ENCODE measurements at places on chromosomes 5 and 9. TPM values are rescaled to one million over a fixed set of nuclear protein-coding genes. Genes with fewer than 3 reads are reported as not detected.

The TTLL11 gene
- 3.7 TPM for total RNA-seq

The PLPP1 gene
- total RNA-seq = 36.0 TPM

The SPINK13 gene
- total RNA-seq = not detected

The TAF11L8 gene
- not detected for total RNA-seq

The HAPLN1 gene
- total RNA-seq = 2.7 TPM

The C9orf50 gene
- 0.50 TPM for total RNA-seq

The SEMA6A gene
- 0.50 TPM for total RNA-seq

The C1QTNF2 gene
- 0.74 TPM for total RNA-seq

The SEMA4D gene
- 0.84 TPM for total RNA-seq

The CFAP77 gene
- not detected for total RNA-seq

The MEIKIN gene
- total RNA-seq = not detected

The GPBP1 gene
- 37.7 TPM for total RNA-seq

The GRM6 gene
- total RNA-seq = not detected

The IFNA13 gene
- not detected for total RNA-seq

The PTPRD gene
- 1.3 TPM for total RNA-seq

The LCN1 gene
- total RNA-seq = not detected

The GFI1B gene
- total RNA-seq = under 0.01 TPM

The STK32A gene
- total RNA-seq = under 0.01 TPM

The DMRTA1 gene
- 0.17 TPM for total RNA-seq

The C5orf58 gene
- not detected for total RNA-seq

The FGD3 gene
- total RNA-seq = not detected

The SPTLC1 gene
- 76.2 TPM for total RNA-seq

The SLC12A7 gene
- 4.7 TPM for total RNA-seq

The SEC24A gene
- 13.1 TPM for total RNA-seq

The PPP2R2B gene
- under 0.01 TPM for total RNA-seq

The PTGER4 gene
- 26.6 TPM for total RNA-seq

The TRMO gene
- 8.1 TPM for total RNA-seq

All from bronchus fibroblast of lung (primary cell).